ENCODE measurements at places on chromosomes 13 and 19. TPM values are rescaled to one million over a fixed set of nuclear protein-coding genes. Genes with fewer than 3 reads are reported as not detected.

DNA sequence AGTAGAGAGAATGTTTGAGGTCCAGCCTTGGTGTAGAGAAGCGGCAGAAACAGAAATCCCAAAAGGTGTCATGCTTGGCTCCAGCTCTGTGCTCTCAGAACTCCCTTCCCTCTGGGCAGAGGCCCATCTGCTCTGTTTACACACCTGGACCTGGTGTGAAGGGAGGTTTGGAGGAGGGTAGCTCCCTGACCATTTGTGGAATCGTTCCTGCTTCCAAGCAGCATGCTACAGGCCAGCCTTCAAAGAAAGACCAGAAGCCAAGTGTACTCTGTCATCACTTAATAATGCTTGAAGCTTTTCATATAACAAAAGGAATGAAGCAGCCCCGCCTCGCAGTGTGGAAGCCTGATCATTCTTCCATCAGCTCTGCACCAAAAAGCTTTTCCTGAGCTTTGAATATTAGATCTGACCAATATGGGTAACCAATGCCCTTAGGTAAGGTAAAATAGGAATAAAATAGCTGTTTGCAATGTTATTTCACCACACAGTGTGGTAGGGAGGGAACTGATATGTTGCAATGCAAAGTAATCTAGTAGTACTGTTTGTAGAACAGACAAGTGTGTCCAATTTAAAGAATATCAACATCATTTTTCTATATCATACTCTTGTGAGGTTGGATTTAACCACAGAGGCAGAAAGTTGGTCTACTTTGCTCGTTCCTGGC, 63.3 kb downstream of the ZIC5 start:
- DNase-seq, result peak; percentile 14

GRCh38 chr19:572743-573518, 535 bp downstream of the BSG start:
- peak; percentile 50 for DNase-seq

DNA sequence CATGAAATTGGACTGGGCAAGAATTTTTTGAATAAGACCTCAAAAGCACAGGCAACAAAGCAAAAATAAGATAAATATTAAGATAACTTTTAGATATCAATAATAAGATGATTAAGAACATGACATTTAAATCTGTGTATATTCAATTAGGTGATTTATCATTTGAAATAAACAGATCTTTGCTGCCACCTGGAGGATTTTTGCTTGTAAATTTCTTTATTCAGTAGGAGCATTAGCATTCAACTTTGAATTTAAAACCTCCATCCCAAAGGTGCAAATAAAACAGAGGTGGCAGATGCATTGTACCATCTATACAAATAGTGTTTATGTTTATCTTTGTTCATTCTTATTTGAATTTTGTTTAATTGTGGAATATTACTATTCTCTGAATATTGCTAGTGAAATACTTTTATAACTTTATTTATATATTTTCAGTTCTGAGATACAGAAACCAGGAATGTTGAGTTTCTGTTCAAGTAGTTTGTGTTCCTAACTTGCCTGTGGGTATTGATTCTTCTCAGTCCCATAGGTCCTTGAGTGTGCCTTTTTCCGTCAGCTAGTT, 20.9 kb downstream of the COG6 start:
- peak; percentile 21 for DNase-seq

Gene PRRG2
- 7.0 TPM for polyA plus RNA-seq

Gene SHISA7
- polyA plus RNA-seq, result not detected

Gene CLEC4G
- not detected for polyA plus RNA-seq

DNA sequence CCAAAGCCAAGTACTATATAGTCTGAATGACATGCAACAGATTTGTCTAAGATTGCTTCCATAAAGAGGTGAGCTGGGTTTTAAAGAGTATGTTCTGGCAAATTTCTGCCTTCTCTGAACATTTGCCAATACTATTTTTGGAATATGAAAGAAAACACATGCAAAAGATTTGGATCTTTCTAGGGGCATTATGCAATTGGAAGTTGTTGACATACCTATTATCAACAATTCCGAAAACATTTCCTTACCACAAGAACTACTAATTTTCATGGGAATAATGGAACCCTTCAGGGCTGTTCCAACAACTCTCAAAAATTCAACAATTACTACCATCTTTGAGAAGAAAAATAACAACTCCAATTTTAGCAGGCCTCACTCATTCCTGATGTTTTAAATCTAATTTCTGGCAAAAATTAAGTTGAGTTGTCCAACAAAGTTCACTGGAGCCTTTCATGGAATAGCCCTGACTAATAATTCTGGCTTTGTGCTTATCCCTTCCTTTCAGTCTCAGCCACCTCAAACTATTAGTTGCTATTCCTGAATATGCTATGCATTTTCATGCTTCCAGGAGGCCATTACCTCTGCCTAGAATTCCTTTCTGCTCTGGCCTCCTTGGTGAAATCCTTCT, 250.0 kb downstream of the RGCC start:
- DNase-seq, result no peak

Gene LRRC63
- polyA plus RNA-seq, result 0.03 TPM

DNA sequence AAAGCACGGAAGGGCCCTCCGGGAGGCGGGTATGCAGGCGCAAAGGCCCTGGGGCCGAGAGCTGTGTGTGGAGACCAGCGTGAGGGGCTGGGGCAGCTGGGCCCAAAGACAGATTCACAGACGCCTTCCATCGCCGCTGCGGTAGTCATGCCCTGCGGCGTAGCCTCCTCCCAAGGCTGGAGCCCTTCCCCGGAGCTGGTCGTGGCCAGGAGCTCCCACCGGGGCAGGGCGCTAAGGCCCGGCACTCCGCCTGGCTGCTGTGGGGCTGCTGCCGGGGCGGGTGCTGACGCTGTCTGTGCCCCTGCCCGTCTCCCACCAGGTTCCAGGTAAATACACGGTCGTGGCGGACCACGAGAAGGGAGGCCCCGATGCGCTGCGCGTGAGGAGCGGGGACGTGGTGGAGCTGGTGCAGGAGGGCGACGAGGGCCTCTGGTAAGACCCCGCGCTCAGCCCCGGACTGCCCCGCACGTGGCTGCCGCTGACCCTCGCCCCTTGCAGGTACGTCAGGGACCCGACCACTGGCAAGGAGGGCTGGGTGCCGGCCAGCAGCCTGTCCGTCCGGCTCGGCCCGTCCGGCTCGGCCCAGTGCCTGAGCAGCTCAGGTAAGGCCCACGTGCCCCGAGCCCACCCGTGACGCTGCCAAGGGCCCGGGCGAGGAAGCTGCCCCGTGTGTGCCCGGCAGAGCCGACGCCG, 9.4 kb upstream of the F7 start:
- no peak for DNase-seq

DNA sequence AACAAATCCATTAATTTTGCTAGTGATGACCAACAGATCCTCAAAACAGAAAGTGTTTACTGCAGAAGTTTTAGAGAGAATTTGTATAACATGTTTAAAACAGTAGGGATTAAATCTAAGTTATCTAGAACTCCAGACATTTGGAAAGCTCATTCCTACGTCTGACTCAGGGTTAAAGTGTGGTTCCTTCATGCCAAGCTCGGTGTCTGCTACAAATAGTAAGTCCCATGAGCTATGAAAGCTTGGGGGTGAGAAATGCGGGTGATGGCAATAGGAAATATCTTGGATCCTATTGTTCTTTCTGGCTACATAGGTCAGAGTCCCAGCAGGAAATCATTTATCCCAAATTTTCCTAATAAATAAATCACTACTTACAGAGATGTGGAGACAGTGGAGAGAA, 867.1 kb downstream of the UQCRFS1 start:
- DNase-seq, result no peak

Gene SMIM17
- polyA plus RNA-seq, result not detected

Gene CFAP97D2
- polyA plus RNA-seq, result not detected

DNA sequence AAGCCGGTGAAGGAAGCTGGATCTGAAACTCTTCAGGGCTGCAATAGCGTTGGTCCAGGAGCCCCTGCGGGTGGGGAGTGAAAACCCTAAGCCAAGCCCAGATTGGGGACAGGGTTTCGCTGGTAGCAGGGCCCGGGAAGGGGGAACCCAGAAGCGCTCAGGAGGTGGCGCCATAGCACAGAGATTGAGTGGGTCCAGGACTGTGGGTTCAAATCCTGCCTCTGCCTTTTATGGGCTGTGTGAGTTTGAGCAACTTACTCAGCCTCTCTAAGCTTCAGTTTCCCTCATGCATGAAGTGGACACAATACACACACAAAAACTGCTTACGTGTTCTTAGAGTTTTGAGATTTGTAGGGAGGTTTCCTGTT, 8.3 kb upstream of the SYCN start:
- DNase-seq, result no peak

Gene PEX11G
- 2.1 TPM for polyA plus RNA-seq

- DNase-seq, result no peak
Measured at GRCh38 chr19:8085598-8086408, 33.2 kb downstream of the CCL25 start.

DNA sequence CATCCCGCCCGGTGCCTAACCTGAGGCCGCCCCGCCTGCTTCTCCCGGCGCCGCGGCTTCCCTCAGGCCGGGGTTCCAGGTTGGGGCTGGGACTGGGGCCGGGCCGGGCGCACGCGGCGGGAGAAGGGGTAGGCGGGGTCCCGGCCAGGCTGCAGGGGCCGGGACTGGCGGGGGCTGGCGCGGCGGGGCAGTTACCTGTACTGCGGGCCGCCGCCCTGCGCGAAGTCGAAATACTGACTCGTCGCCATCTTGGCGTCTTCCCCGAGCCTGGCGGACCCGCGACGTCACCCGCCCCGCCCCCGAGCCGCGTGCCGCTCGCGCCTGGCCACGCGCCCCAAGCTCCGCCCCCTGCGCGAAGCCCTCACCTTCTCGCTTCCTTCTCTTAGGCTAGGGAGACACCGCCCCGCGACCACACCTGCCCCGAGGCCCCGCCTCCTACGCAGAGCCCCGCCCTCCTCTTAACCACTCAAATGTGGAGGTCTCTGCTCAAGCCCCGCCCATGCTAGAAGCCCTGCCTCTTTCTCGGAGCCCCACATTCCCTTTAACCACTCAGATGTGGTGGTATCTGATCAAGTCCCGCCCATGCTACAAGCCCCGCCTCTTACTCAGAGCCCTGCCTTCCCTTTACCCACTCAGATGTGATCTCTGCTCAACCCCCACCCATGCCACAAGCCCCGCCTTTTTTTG, at the start of gene ZFR2:
Gene ZFR2 (minus strand): TSS at position 269 of the 687 bp plus-strand sequence. CDS start 21 bp downstream, at position 248.
- DNase-seq, result no peak

GRCh38 chr19:55325172-55325571, at the start of gene TMEM150B:
Gene TMEM150B, minus strand, starts transcription at chr19:55325341. Its CDS starts 4,305 bp downstream, at chr19:55321036.
- DNase-seq, result no peak

Gene TTYH1
- not detected for polyA plus RNA-seq

Gene CPT1C
- 0.12 TPM for polyA plus RNA-seq

Gene MEGF8
- polyA plus RNA-seq, result 7.2 TPM

GRCh38 chr13:73399347-73400216, 340.8 kb downstream of the KLF5 start:
- peak; percentile 47 for DNase-seq

Gene PCSK4
- 0.56 TPM for polyA plus RNA-seq

Gene TCF3
- polyA plus RNA-seq, result 80.6 TPM

Gene CEACAM8
- polyA plus RNA-seq, result not detected

- DNase-seq, result no peak
Measured at GRCh38 chr19:7650148-7650547, 13.2 kb downstream of the STXBP2 start.

Gene ANKRD27
- polyA plus RNA-seq, result 26.1 TPM

GRCh38 chr19:49746206-49746958, 16.7 kb downstream of the TSKS start:
- no peak for DNase-seq

DNA sequence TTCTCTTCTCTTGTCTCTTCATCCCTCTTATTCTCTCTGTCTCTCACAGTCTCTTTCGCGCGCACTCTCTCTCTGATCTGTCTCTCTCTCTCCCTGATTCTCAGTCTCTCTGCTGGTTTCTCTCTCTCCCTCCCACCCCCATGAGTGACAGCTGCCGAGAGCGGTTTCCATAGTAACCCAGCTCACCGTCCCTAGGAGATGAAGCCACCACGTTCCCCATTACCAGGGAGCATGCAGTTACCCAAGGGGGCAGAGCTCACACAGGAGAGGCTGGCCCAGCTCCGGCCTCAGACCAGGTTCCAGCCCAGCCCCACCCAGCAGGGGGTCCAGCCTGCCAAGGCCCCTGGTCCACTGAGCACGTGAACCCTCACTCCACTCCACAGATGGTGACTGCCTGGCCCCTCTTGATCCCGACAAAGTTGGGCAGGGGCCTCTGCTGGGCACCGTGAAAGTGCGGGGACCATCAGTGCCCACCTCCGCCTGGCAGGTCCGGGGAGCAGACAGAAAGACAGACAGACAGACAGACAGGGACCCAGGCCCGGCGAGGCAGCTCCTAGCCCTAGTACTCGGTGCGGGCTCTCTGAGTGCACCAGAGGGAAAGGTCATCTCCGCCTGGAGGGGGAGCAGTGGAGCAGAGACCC, 50.6 kb downstream of the CELF5 start:
- no peak for DNase-seq

Gene IGSF23
- polyA plus RNA-seq, result not detected

Gene RNASEH2B
- 16.2 TPM for polyA plus RNA-seq

Gene PLEKHA4
- polyA plus RNA-seq, result 4.9 TPM

DNA sequence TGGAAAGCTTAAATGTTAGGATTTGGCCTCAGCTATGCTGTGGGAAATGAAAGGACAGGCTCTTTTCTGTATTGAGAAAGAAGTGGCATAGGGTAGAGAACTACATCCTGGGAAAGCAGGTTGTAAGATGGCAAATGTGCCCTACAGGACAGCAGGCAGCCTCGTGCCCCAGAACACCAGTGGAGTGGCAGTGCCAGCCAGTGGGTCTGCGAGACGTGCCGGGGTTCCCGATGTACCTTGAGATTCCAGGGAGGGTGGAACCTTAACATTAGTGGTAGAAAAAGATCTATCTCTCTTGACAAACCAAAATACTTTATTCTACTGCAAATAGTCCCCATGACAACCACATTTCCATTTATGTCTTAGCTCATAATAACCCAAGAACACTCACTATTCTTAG, 42.7 kb downstream of the DCLK1 start:
- no peak for DNase-seq

DNA sequence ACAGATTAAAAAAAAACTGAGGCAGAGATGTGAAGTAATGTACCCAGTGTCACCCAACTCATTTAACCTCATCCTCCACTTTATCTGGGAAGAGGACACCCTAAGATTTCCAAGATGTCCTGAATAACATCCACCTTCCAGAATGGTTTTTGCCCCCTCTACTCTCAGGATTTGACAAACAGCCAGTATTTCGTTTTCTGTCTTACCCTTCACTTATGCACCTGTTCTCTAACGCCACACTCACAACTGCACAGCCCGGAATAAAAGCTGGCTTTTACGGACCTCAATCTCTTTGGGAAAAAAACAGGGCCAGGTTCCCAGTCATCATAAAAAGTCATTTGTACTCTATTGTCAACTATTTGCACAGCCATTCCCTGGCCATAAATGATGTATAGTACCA, 21.2 kb upstream of the CEACAM6 start:
- no peak for DNase-seq

- DNase-seq, result peak; percentile 54
Measured at GRCh38 chr13:42485272-42485671, 88.7 kb upstream of the TNFSF11 start.

GRCh38 chr13:47420568-47420967, 523.7 kb upstream of the HTR2A start:
- DNase-seq, result no peak

DNA sequence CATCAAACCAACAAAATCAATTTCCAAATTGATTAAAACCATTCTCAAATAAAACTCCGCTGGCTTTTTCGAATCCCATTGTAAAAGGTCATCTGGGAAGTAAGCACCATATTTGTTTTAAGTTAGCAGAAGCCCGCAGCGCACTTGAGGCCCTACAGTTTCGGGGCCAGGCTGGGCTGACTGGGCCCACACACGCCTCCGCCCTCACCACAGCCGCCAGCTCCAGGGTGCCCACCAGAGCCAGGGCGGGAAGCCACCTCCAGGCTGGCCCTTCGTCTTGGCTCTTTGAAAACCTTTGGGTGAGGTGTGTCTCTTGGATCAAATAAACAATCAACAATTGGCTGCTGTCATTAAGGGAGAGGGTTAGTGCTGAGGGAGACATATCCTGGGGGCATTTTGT, 133.3 kb downstream of the SOX1 start:
- DNase-seq, result no peak

Gene DCT
- not detected for polyA plus RNA-seq

Gene ZNF132
- 1.5 TPM for polyA plus RNA-seq
